ENCODE measurements at places on chromosomes 3 and 15. TPM values are rescaled to one million over a fixed set of nuclear protein-coding genes. Genes with fewer than 3 reads are reported as not detected.

DNA sequence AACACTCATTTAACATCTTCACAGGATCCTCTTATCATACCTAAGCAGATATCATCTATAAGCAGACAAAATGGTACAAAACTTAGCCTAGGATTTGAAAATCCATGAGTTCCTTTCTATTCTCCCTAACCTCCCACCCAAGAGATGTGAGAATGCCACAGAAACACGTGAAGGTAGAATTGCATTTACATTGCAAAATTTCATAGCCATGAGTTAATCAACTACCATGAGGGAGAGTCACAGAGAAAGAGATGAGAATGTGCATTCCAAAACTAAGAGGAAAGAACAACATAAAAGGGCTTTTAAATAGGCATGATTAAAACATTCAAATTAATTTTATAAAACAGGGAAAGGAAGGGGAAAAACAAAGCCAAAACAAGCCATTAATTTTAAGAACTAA, 806.2 kb downstream of the NTRK3 start:
- H3K27ac ChIP-seq = no peak overlapping the region
- H3K27me3 ChIP-seq = no peaks in the 10 kb centered on the region
- no peak for DNase-seq
- no peaks in the 10 kb centered on the region for H3K4me1 ChIP-seq

DNA sequence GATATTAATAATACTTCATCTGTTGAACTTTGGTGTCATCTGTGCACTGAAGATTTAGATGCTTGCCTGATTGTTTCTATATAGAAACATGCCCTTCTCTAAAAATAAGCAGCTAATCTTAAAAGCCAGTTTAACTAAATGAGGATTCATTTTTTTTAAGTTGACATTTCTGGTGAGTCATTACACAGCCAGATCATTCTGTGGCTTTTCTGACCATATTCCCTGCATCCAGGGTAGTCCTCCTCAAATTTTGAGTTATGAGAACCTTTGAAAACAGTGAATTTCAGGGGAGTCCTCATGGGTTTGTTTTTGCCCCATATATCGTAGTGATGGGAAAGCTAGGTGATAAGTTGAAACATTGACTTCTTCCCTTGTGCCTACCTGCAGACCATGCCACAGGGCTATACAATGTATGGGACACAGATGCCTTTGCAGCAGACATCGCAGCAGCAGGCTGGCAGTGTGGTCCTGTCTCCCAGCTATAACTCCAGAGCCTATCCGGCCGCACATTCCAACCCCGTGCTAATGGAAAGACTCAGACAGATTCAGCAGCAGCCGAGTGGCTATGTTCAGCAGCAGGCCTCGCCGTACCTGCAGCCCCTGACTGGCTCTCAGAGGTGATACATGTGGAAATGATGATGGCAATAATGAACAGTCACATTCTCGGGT, 26.5 kb upstream of the P2RY12 start:
- no peaks in the 10 kb centered on the region for H3K27me3 ChIP-seq
- no peak for DNase-seq
- H3K4me3 ChIP-seq = no peak overlapping the region
- H3K4me1 ChIP-seq = no peaks in the 10 kb centered on the region
- no peaks in the 10 kb centered on the region for H3K36me3 ChIP-seq
- H3K27ac ChIP-seq = no peak overlapping the region

- no peak for DNase-seq
- no peak overlapping the region for H3K27ac ChIP-seq
- no peaks in the 10 kb centered on the region for H3K27me3 ChIP-seq
Observed at GRCh38 chr3:159128628-159129027, 326.8 kb downstream of the MFSD1 start.

DNA sequence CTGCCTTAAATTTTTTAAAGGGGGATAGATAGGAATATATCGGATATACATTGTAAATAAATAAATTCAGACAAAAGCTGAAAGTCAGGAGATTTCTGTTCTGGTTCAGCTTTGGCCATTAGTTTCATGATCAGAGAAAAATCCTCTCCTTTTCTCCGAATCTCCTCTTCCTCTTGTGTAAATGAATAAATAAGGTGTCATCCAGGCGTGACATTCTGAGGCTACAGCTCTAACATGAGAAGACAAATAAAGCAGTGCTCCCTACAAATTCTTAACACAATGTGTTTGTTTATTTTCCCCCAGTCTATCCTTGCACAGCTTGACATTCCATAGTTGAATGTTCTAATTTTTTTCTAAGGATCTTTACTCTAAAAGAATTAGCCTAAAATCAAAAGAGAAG, 9.4 kb upstream of the MB21D2 start:
- H3K27me3 ChIP-seq = no peaks in the 10 kb centered on the region
- H3K27ac ChIP-seq = no peak overlapping the region
- no peaks in the 10 kb centered on the region for H3K4me1 ChIP-seq
- no peak overlapping the region for H3K4me3 ChIP-seq
- H3K36me3 ChIP-seq = no peaks in the 10 kb centered on the region

DNA sequence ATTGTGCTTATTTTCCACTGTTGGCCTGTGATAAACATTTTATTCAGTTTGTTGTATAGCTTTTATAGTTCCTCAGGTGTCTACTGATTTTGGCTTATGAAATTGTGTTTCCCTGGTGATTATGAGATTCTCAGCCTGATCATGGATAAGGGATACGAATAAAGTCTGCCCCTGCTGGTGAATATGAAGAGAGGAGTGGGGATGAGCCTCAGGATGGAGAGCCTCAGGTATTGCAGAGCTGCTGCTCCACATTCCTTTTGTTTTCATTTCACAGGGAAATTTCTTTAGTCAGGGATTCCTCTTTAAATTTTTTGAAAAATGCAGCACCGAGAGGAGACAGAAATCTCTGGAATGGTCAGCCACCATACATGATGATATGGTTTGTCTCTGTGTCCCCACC, 14.7 kb upstream of the RAB6B start:
- no peak for DNase-seq
- no peaks in the 10 kb centered on the region for H3K27me3 ChIP-seq
- H3K4me3 ChIP-seq = no peak overlapping the region
- no peaks in the 10 kb centered on the region for H3K4me1 ChIP-seq

DNA sequence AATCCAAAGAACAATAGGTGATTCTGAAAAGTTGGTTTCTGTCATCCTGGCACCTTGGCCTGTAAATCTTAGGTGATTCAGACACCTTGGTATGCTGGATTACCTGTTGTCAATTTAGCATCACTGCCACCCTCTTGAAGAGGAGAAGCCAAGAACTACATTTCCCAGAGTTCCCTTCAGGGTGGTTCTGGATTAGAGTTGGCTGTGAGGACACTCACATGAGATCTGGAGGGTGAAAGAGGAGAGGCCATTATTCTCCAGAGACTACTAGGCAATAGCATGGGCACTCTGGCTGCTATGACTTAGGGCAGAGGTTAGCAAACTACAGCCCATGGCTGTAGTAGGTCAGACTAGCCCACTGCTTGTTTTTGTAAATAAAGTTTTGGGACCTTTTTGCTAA, 41.7 kb upstream of the CORO2B start:
- H3K27ac ChIP-seq = no peak overlapping the region
- no peak for DNase-seq
- H3K36me3 ChIP-seq = no peaks in the 10 kb centered on the region
- no peaks in the 10 kb centered on the region for H3K4me1 ChIP-seq
- no peak overlapping the region for H3K4me3 ChIP-seq
- H3K27me3 ChIP-seq = no peaks in the 10 kb centered on the region

GRCh38 chr3:76026379-76026778, 241.0 kb upstream of the ZNF717 start:
- no peaks in the 10 kb centered on the region for H3K27me3 ChIP-seq
- DNase-seq = no peak
- H3K4me1 ChIP-seq = no peaks in the 10 kb centered on the region
- no peak overlapping the region for H3K27ac ChIP-seq

GRCh38 chr3:176755552-176755951, 441.7 kb downstream of the TBL1XR1 start:
- no peak overlapping the region for H3K27ac ChIP-seq
- H3K36me3 ChIP-seq = no peaks in the 10 kb centered on the region
- no peak for DNase-seq
- H3K4me1 ChIP-seq = no peaks in the 10 kb centered on the region

- DNase-seq = peak; percentile 58
- peak overlapping the region; percentile 90 for H3K27ac ChIP-seq
- peak overlapping the region; percentile 85 for H3K4me3 ChIP-seq
- no peaks in the 10 kb centered on the region for H3K27me3 ChIP-seq
Observed at GRCh38 chr15:41115161-41115651, 874 bp downstream of the INO80 start.

DNA sequence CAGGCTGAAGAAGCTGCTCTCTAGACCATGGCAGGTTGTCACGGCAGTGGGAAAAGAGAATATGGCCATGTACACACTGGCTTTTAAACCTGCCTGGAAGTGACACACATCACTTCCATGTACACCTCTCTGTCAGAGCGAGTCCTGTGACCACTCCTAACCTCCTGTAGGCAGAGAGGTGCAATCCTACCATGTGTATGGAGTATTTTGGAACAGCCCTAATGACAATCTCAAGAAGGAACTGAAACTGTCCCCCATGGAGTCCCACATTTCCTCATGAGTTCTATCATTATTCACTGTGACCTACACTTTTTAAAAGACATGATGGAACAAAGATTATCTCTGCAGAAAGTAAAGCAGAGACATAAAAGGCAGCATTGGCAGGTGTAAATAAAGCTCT, 153.4 kb upstream of the PFN2 start:
- no peaks in the 10 kb centered on the region for H3K4me1 ChIP-seq
- H3K4me3 ChIP-seq = no peak overlapping the region
- no peak for DNase-seq
- no peak overlapping the region for H3K27ac ChIP-seq
- H3K36me3 ChIP-seq = no peaks in the 10 kb centered on the region

GRCh38 chr3:42698216-42698910, 4.2 kb downstream of the HHATL start:
- H3K36me3 ChIP-seq = no peaks in the 10 kb centered on the region
- H3K27ac ChIP-seq = no peak overlapping the region
- no peak overlapping the region for H3K4me3 ChIP-seq

DNA sequence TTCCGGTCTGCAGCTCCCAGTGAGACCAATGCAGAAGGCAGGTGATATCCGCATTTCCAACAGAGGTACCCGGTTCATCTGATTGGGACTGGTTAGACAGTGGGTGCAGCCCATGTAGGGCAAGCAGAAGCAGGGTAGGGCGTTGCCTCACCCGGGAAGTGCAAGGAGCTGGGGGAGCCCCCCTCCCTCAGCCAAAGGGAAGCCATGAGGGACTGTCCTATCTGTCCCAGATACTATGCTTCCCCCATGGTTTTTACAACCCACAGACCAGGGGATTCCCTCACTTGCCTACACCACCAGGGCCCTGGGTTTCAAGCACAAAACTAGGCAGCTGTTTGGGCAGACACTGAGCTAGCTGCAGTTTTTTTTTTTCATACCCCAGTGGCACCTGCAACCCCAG, 71.8 kb downstream of the CPNE4 start:
- no peak overlapping the region for H3K4me3 ChIP-seq
- no peaks in the 10 kb centered on the region for H3K36me3 ChIP-seq
- H3K27me3 ChIP-seq = no peaks in the 10 kb centered on the region
- no peak for DNase-seq

DNA sequence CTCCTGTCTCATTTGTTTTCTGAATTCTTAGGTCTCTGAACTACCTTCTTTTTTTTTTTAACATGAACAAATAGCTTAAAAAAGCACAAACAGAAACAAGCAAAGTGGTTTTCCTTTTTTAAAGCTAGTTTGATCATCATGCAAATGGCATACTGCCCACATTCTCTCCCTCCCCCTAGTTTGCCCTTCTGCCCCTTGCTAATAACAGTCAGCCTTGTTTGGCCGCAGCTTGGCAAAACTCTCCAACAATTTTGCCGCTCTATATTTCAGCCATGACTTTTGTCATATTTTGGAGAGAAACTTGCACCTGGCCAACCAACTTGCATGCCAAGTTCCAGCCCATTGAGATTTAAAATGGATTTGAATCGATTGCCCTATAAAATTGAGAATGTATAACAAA, 666.0 kb upstream of the NR2F2 start:
- H3K27ac ChIP-seq = no peak overlapping the region
- no peaks in the 10 kb centered on the region for H3K36me3 ChIP-seq
- H3K4me3 ChIP-seq = no peak overlapping the region
- no peaks in the 10 kb centered on the region for H3K27me3 ChIP-seq

DNA sequence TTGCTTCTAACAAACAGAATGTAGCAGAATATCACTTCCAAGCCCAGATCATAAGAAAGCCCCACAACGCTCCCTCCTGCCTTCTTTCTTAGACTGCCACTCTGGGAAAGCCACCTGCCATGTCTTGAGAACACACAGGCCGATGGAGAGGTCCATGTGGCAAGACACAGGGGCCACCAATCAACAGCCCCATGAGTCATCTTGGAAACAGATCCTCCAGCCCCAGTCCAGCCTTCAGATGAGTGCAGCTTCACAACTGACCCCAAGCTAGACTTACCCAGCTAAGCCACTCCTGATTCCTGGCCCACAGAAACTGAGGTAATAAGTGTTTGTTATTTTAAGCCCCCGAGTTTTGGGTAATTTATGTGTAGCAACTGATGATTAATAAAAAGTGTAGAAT, 39.7 kb downstream of the PTH1R start:
- no peak for DNase-seq
- H3K4me1 ChIP-seq = no peaks in the 10 kb centered on the region
- H3K36me3 ChIP-seq = peaks cover 55% of the 10 kb centered on the region
- no peaks in the 10 kb centered on the region for H3K27me3 ChIP-seq
- no peak overlapping the region for H3K4me3 ChIP-seq

GRCh38 chr15:101348015-101348414, 53.0 kb upstream of the SNRPA1 start:
- no peaks in the 10 kb centered on the region for H3K36me3 ChIP-seq
- H3K27me3 ChIP-seq = no peaks in the 10 kb centered on the region
- no peak for DNase-seq

- H3K4me3 ChIP-seq = no peak overlapping the region
- no peak overlapping the region for H3K27ac ChIP-seq
- no peaks in the 10 kb centered on the region for H3K36me3 ChIP-seq
- DNase-seq = no peak
Observed at GRCh38 chr3:167437428-167438139, 36.3 kb downstream of the SERPINI2 start.

DNA sequence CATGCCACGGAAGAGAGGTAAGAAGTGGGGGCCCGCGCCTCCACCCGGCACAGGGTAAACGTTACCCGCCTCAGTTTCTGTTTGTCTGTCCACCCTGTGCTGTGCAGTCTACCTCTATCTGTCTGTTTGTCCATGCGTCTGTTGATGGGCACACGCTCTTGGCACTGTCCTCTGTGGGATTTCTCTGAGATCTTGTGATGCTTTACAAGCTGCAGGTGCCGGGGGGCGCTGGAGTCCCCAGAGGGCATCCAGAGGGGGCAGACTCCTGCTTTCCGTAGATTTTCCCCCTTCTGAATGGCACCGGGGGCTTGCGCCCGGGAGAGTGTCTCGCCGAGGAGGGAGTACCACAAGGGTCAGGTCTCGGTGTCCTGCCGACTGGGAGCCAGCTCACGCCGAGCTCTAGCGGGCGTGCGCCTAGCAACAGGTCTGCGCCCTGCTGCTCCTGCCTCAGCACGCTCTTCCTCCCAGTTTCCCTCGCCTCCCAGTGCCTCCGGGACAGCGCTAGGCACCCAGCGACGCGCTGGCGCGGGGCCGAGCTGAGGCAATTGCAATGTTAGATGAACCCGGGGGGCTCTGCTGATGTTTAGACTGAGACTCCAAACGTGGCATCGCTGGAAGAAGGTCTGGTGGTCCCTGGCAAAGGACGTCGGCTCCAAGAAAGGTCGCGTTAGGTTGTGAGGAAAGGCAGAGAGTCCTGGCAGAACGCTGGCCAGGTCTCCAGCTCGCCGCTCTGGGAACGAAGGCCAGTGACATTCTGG, 667 bp downstream of the CEMIP start:
- no peak for DNase-seq
- H3K27me3 ChIP-seq = peaks cover 48% of the 10 kb centered on the region
- H3K36me3 ChIP-seq = no peaks in the 10 kb centered on the region
- peaks cover 2% of the 10 kb centered on the region for H3K4me1 ChIP-seq

Gene STX19
- total RNA-seq = 0.42 TPM

Gene NANOGP8
- not detected for total RNA-seq

Gene CLEC3B
- total RNA-seq = 25.5 TPM

Gene MME
- total RNA-seq = 21.2 TPM

Gene ZKSCAN7
- total RNA-seq = 8.0 TPM

Gene ZDHHC23
- total RNA-seq = 1.7 TPM
